Tibial nerve (tissue), 4 donors: ENCODE measurements at places on chromosomes 3 and 15.

- no peaks in the 10 kb centered on the region for H3K36me3 ChIP-seq
- no peaks in the 10 kb centered on the region for H3K27me3 ChIP-seq
- no peak overlapping the region for H3K4me3 ChIP-seq
- no peak overlapping the region for H3K27ac ChIP-seq
- no peaks in the 10 kb centered on the region for H3K4me1 ChIP-seq
These were observed 64.3 kb upstream of the LEKR1 start for GRCh38 chr3:156761713-156762451.

- H3K36me3 ChIP-seq, result no peaks in the 10 kb centered on the region
- DNase-seq, result no peak
- no peaks in the 10 kb centered on the region for H3K4me1 ChIP-seq
- H3K27me3 ChIP-seq, result no peaks in the 10 kb centered on the region
- H3K27ac ChIP-seq, result no peak overlapping the region
These were observed 111.4 kb downstream of the IQCH start for GRCh38 chr15:67365994-67366393.

- H3K4me1 ChIP-seq, result no peaks in the 10 kb centered on the region
- no peak overlapping the region for H3K4me3 ChIP-seq
- H3K36me3 ChIP-seq, result no peaks in the 10 kb centered on the region
- no peak overlapping the region for H3K27ac ChIP-seq
- DNase-seq, result no peak
- no peaks in the 10 kb centered on the region for H3K27me3 ChIP-seq
These were observed 896.9 kb downstream of the IGSF11 start for GRCh38 chr3:118137778-118138177.

GRCh38 chr3:128346562-128346961, 120.1 kb downstream of the DNAJB8 start:
- H3K4me1 ChIP-seq, result no peaks in the 10 kb centered on the region
- no peak overlapping the region for H3K4me3 ChIP-seq
- no peaks in the 10 kb centered on the region for H3K27me3 ChIP-seq
- no peaks in the 10 kb centered on the region for H3K36me3 ChIP-seq

GRCh38 chr3:145429546-145429945, 731.4 kb downstream of the PLOD2 start:
- H3K4me3 ChIP-seq, result no peak overlapping the region
- no peaks in the 10 kb centered on the region for H3K36me3 ChIP-seq
- H3K4me1 ChIP-seq, result no peaks in the 10 kb centered on the region
- no peaks in the 10 kb centered on the region for H3K27me3 ChIP-seq

- no peaks in the 10 kb centered on the region for H3K36me3 ChIP-seq
- DNase-seq, result no peak
- no peak overlapping the region for H3K4me3 ChIP-seq
- H3K4me1 ChIP-seq, result peaks cover 46% of the 10 kb centered on the region
- no peaks in the 10 kb centered on the region for H3K27me3 ChIP-seq
These were observed 15.6 kb downstream of the SMAD3 start for GRCh38 chr15:67080900-67081431.
